ENCODE measurements at places on chromosomes 5 and 9.

GRCh38 chr9:22031655-22032411 is 22.7 kb upstream of the CDKN2B start:
- no peak for DNase-seq

DNA sequence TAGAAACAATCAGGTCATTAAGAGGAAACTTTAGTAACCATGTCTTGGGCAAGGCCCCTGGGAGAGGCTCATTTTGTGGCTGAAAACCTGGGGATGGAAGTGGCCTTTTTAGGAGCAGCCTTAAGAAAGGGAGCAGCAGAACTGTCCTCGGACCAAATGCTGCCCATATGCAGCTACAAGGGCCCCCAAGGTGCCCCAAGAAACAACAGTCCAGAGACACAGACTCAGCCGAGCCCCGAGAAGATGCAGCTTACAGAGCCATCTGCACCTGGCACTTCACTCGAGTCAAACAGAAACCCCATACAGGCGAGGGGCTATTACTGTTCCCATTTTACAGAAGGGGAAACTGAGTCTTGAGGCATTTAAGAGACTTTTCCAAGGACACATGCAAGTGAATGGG is 58.0 kb downstream of the COL23A1 start:
- DNase-seq: no peak

DNA sequence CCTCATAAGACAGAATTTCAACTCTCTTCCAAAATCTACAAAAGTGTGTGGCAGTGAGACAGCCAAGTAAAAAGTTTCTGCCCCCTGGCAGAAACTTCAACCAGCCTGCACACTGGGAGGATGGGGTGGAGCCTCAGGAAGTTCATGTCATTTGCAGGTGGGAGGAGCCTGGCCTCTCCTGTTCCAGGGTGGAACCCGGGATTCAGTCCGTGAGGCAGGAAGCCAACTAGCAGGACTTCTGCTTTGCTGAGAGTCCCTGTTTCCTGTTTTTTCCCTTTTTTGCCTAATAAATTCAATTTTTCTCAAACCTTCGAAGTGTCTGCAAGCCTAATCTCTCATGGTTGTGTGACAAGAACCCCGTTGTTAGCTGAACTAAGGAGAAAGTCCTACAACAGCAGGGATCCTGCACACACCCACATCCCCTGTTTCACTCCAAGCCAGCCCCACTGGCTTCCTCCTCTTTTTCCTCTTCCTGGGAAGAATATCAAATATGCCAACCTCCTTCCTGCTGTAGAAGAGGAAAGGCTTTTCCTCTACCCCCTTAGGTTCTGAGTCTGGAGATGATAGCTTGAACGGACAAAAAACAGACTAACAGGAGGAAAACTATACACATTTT is 69.3 kb downstream of the ALDH7A1 start:
- no peak for DNase-seq

GRCh38 chr5:144102361-144102760 is 68.1 kb downstream of the YIPF5 start:
- no peak for DNase-seq

DNA sequence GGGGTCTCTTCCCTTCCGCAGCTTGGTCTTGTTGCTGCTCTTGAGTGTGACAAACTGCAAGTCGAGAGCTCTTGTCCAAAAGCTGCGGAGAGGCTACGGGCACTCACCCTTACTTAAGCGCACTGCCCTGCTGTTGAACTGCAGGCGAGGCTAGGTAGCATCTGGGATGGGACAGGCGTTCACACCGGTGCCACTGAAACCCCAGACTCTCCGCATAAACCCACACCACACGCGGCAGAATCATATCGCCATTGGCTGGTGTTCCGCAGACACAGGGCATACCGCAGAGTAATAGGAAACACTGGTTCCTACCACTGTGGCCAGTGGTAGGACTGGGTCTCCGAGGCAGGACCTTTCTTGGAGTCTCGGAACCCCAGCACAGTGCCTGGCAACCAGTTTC is 2.2 kb upstream of the NPR3 start:
- no peak for DNase-seq

DNA sequence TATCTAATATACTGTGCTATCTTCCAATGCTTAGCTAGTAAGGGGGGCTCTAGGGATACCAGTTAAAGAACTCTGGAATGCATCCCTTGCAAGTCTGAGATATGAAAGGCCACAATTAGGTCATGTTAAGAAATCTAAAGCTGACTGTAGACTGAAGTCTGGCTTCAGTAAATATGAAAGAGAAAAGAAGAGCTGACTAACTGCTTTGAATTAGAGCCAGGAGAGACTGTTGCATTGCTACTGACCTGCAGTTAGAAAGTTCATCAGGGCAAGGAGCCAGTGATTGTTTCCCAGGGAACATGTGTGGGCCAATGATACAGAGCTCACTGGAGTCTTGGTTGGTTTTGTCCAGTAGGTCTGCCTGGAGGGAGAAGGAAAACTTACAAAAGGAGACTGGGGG is 472.1 kb upstream of the TNC start:
- DNase-seq: no peak

- DNase-seq: no peak
Observed at GRCh38 chr9:98978231-98978681, 34.5 kb downstream of the COL15A1 start.

DNA sequence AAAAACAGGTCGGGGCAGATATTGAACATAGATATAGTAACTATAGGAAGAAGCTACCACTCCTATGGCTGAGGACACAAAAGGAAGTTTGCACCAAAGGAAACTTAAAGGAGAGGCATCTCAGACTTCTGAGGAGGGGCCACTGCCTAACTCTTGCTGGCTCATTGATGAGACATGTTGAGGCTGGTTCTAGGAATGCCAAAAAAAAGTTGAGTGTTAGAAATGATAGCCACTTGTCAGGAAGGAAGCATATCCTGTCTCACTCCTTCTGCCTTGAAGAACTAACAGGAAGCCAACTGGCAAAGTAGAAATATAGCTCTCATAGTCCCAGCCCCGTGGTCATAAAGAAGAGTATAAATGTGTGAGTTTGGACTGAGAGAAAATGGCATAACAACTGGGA is 23.3 kb upstream of the STOM start:
- no peak for DNase-seq

DNA sequence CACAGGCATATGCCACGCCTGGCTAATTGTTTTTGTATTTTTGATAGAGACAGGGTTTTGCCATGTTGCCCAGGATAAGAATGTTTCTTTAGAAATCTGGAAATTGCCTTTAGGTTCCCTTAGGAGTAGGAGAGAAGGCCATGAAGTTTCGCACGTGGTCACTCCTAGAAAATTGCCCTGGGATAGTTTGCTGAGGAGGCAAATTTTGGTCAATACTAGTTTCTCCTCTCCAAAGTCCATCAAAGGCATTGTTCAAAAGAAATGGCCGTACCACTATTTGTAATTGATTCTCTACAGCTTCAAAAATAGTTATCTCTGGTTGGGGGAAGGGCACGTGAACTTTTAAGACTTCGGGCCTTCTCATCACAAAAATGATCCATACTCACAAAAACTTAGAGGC is 845 bp upstream of the SLC30A5 start:
- no peak for DNase-seq

DNA sequence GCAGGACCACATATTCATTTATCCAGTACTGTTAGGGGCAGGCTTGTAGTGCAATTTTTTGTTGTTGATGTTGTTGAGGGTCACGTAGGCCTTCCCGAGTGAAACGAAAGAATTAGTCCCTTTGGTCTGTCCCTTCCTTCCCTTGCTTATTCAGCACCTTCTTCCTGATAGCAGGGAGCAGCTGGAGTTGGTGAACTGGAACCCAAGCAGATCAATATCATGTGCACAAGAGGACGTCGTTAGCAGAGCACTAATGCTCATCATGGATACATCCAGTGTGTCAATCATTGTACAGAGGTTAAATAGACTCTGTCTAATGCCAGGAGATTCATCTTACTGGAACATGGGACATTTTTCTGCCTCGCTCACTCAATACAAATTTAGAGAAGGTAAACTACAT is 33.0 kb upstream of the MAP1B start:
- no peak for DNase-seq

DNA sequence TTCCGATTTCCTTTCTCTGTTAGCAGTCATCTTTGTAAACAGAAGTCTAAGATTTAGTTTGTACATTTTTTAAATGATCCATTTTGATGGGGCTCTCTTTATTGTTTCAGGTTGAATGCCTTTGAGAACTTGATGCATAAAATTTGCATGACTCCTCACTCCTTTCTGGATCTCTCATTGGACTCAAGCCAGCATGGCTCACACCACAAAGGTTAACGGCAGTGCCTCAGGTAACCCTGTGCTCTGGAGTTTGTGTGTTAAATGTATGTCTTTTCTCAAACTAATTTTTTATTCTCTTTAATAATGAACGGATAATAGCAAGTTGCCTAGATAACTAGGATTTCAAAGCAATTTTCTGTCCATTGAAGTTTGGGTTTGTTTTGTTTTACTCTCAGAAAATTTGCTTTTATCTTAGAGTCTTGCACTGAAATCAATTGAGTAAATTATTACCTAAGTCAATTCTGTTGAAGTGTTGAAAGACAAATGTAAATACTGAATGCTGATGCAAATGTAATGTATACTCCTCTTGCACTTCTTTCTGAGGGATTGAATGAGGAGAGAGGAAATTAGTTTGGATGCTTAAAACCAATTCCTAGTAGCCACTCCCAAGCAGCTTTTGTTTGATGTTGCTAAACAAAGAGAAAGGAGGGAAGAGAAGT is 164.6 kb upstream of the DMRT1 start:
- no peak for DNase-seq

- no peak for DNase-seq
Observed at GRCh38 chr5:143309661-143310431, 93.6 kb downstream of the NR3C1 start.

DNA sequence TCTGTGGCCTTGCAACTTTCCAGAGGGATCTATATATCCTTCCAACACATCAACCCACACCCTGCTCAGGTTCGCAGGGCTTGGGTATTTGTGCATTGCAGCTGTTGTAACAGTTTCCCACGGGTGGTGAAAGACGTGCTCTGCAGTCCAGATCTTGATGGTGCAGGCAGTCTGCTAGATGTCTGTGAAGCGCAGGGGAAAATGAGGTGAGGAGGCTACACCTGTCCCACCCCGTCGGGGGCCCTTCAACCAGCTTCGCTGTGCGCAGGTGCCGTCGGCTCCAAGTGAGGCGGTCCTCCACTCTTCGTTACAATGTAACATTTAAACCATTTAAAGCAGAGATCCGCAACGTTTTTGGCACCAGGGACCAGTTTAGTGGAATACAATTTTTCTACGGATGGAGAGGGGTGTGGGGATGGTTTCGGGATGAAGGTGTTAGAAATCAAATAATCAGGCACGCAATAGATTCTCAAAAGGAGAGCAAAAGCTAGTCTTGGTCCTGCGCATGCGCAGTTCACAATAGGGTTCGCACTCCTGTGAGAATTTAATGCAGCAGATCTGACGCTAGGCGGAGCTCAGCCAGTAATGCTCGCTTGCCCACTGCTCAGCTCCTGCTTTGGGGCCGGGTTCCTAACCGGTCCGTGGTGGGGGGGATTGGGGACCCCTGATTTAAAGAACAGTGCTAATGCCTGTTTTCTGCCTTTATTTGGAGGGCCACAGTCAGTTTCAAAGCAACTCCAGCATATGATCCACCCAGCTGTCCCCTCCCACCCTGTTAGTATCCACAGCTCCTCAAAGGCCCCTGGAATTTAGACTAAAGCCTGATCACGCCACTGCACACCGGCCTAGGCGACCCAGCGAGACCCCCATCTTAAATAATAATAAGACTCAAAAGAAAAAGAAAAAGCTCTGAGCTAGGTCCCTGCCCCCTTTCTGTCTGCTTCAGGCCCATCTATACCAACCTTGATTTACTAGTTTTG is 97.1 kb upstream of the SELENOP start:
- peak; percentile 82 for DNase-seq

DNA sequence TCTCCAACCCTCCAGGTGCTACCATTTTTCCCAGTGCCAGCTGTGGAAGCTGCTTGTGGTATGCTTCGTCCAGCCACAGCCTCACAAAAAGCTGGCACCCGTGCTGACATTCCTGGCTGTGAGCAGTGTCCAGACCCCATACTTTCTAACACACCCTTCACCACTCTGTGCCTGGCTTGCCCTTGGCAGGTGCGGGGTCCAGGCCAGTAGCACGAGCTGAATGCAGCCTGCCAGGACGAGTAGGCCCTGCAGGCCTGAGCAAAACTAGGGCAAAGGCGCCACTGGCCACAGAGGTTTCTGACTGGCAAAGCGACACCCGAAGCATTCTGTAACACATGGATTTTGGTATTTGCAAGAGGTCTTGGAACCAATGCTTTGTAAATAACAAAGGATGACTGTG is 26.0 kb upstream of the GHR start:
- no peak for DNase-seq

- DNase-seq: no peak
Observed at GRCh38 chr9:19358701-19359100, 21.3 kb downstream of the RPS6 start.

GRCh38 chr5:179060116-179061008 is at the start of gene ZNF354C:
ZNF354C (plus strand) TSS chr5:179060373; CDS start chr5:179062069, 1,696 bp downstream.
- DNase-seq: peak; percentile 76

DNA sequence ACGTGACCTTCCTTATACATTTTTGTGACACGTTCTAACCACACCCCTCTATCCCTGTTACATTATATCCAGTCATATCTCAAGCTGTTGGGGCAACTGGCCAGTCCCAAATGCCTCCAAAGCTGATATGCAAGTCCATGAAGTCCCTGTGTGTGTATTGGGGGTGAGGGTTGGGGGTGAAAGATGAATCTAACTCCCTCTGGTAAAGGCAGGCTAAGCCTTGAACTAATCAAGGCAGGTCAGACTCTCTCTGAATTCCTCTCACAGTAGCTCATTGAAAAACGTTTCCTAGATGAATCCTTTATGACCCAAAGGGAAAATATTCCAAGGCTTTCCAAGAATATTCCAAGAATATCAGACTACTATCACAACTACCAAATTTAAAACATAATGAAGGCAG is 174.4 kb downstream of the MUSK start:
- DNase-seq: no peak

DNA sequence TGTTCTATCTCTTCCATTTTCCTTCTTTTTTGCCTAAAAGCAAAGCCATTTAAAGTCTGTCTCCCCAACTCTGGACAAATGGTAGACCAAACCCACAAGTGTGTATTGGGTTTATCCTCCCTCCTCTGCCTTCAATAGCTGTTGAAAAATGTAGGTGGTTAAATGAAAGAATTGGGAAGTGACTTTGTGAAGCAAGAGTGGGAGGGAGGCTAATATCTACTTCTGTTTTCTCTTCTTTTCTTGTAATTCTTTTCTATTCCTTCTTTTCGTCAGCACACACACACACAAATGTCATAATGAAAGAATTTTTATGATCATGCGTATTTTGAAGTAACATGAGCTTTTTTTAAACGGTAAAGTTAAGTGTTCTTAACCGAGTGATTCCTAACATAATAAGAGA is 3.8 kb downstream of the CCDC152 start:
- no peak for DNase-seq

DNA sequence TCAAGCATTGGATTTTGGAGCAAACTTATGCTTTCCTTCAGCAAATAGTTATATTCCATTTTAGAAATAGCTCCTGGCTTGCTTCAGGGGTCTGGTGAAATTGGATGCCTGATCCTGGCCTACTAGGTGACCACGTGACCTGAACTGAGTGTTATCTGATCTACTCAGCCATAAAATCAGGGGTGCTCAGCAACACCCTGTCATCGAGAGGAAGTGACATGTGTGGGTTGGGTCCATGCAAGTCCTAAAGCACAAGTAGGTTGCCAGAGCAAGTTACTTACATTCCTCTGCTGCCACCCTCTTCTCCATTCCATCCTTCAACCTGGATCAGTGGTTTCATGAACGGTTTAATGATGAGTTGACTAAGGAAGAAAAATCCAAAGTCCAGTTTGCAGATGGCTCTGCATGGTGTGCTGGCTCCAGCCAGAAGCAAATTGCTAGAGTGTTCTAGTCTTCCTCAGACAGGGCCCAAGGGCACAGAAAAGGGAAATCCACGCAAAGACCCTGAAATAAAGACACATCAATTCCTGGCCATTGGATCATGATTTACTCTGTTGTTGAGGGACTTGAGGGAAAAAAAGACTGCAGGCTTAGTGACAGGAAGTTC is 2.8 kb upstream of the FAM193B start:
- DNase-seq: no peak
